ENCODE measurements at places on chromosomes 11 and 22. TPM values are rescaled to one million over a fixed set of nuclear protein-coding genes. Genes with fewer than 3 reads are reported as not detected.

DEFB131B gene
- total RNA-seq = not detected

GRCh38 chr11:17651681-17652080, 67.7 kb upstream of the MYOD1 start:
- no peak overlapping the region for H3K4me3 ChIP-seq

- H3K4me3 ChIP-seq = no peak overlapping the region
- no peaks in the 10 kb centered on the region for H3K36me3 ChIP-seq
- peak overlapping the region; percentile 74 for H3K27ac ChIP-seq
- DNase-seq = peak; percentile 86
- no peaks in the 10 kb centered on the region for H3K27me3 ChIP-seq
Observed at GRCh38 chr11:64856382-64857227, 12.2 kb upstream of the CDC42BPG start.

DNA sequence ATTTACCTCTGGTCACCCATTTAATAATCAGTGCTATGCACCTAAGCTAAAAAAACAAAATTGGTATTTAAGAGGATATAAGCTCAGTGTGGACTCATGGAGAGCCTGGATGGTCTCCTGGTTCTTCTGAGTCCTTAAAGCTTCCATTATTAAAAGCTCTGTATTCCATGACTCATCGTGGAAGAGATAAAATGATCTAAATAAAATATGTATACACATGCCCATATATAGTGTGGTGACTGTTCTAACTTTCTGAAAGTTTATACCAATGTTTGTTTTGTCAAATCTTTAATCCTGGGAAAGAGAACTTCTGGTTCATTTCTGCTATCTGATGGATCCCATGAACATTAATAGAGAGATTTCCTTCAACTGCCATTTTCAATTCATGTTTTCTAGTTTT, 375.9 kb downstream of the GUCY1A2 start:
- H3K36me3 ChIP-seq = no peaks in the 10 kb centered on the region
- H3K27me3 ChIP-seq = no peaks in the 10 kb centered on the region
- H3K4me1 ChIP-seq = no peaks in the 10 kb centered on the region
- no peak for DNase-seq

DNA sequence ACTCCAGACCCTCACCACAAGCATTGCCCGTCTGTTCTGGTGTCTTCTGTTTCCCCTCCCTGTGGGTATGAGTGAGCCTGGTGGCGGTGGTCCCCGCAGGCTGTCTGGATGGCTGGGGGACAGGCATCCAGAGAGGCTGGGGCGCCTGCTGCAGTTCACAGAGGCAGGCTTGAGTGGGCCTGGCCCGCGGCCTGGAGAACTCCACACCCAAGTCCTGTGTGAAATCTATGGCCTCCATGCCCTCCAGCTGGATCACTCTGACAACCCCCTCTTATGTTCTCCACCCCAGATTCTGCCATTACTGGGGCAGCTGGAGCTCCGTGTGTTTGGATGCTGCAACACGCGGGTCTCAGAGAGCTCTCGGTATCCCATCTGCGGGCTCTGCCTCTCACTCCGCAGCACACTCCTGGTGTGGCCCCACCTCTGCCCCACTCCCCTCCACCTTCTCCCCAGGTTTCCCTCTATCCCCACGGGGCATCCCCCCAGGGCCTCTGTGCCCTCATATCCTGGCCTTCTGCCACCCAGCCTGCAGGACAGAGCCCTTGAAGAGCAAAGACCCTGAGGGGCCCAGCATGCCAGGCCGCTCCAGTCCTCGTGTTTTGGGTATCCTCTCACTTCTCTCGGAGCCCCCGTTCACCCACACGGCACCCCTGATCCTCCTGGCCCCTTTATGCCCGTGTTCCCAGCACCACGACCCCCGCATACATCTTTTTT, 31.3 kb downstream of the LRRC74B start:
- no peaks in the 10 kb centered on the region for H3K4me1 ChIP-seq
- no peak overlapping the region for H3K27ac ChIP-seq
- no peaks in the 10 kb centered on the region for H3K27me3 ChIP-seq
- no peak overlapping the region for H3K4me3 ChIP-seq
- no peaks in the 10 kb centered on the region for H3K36me3 ChIP-seq

- H3K27ac ChIP-seq = no peak overlapping the region
- H3K4me3 ChIP-seq = no peak overlapping the region
- H3K4me1 ChIP-seq = no peaks in the 10 kb centered on the region
- DNase-seq = peak; percentile 72
Observed at GRCh38 chr22:26398741-26399153, 30.3 kb upstream of the ASPHD2 start.
